Brain (organoid and tissue), 16 donors: ENCODE measurements at places on chromosomes 4 and X.

DNA sequence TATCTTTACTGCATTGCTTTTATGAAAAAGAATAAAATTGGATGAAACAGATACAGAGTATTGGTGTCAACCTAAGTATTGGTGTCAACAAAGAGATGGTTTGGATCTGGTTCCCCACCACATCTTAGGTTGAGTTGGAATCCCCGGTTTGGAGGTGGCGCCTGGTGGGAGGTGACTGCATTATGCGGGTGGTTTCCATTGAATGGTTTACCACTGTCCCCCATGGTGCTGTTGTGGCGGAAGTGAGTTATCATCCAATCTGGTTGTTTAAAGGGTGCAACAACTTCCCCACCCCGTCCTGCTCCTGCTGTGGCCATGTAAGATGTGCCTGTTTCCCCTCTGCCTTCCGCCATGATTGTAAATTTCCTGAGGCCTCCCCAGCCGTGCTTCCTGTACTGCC is 52.8 kb upstream of the CD99 start:
- no peak for DNase-seq

DNA sequence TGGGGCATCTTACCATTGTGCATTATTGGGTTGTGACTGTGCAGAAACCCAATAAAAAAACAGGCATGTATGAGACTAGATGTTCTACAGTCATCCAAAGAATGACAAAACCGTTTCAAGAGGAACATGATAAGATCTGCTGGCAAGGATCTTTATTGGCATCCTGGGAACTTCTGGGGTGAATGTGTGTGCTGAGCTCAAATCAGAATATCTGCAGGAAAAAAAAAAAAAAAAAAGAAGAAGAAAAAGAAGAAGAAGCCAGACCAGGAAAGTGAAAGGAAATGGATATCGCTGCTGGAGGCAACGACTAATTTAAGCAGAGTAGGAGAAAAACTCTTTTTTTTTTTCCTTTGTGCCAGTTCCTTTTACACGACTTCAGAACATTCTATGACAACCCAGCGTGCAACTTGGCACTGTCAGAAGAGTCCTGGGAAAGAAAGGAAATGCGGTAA is 484.2 kb upstream of the BOD1L1 start:
- peak; percentile 53 for DNase-seq

DNA sequence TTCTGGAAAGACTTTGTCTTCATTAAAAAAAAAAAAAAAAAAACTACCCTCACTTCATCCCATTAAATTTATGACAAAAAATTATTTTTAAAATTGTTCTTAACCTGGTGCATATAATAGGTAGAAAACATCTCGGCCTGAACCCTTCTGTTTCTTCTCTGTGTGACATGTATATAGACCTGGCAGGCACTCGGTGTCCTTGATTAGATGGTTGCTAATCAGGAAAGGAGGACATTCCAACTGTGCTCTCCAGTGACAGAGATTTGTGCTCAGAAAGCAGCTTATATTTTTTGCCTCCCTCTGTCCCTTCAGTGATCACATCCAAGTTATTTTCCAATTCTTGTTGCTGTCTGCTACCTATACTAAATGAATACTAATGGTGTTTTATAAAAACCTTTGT is 355.6 kb downstream of the CBLL2 start:
- no peak for DNase-seq

- DNase-seq = peak; percentile 80
These were observed 217.1 kb upstream of the SMIM31 start for GRCh38 chr4:164536814-164537213.

GRCh38 chrX:53263597-53264094 is 17.7 kb downstream of the IQSEC2 start:
- no peak for DNase-seq

DNA sequence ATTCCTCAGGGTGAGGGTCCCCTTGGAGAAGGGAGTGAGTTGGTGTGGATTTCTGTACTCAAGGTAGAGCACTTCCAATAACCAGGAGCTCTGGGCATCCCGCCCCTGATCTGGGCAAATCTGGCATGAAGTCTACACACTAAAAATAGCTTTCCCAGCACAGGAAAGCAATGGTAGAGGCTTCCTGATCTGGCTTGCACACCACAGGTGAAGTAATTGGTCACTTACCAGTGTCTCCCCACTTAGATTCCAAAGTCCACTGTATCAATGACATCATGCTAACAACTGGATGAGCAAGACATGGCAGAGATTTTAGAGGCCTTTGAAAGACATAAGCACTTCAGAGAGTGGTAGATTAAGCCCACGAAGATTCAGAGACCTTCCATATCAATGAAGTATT is 17.8 kb upstream of the IDS start:
- no peak for DNase-seq
